ENCODE measurements at places on chromosomes 1 and 21.

DNA sequence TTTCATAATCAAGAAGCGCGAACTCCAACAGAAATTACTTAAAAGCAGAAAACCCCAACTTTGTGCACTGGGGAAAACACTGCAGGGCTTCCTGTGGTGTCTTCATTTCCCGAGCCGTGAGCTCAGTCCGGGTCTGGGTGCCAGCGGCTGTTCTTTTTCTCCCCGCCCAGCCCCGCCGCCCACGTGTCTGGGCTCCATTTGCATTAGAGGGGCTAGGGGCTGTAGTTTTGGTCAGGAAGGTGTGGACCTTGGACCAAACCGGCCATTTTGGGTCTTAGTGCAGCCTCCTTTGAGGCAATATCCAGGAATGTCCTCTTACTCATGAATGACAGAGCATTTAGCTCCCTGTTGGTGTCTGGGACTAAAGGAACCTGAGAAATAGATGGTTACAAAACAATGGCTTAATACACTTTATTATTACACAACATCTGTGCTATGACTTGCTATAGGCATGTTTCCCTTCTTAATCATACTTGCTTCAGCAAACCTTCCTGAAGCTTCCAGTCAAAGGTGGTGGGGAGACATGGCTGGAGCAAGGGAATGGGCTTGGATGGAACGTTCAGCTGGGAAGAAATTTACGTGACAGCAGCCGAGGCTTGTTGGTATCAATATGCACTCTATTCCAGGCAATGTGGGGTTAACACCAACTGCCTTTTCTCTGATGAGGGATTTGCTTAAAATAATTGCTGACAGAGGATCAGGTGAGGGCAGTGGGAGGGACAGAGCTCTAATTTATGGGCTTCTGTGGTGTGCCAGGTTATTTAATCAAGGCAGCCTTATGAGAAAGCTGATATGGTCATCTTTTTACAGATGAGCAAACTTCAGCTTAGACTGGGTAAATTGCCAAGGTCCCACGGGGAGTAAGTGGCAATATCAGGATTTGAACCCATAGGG is 1.1 kb downstream of the AGTRAP start:
- no peak for DNase-seq

GRCh38 chr1:189859385-189859977 is 618.2 kb downstream of the BRINP3 start:
- DNase-seq, result no peak

- no peak for DNase-seq
Measured at GRCh38 chr1:25100151-25100833, 132.0 kb downstream of the SYF2 start.

DNA sequence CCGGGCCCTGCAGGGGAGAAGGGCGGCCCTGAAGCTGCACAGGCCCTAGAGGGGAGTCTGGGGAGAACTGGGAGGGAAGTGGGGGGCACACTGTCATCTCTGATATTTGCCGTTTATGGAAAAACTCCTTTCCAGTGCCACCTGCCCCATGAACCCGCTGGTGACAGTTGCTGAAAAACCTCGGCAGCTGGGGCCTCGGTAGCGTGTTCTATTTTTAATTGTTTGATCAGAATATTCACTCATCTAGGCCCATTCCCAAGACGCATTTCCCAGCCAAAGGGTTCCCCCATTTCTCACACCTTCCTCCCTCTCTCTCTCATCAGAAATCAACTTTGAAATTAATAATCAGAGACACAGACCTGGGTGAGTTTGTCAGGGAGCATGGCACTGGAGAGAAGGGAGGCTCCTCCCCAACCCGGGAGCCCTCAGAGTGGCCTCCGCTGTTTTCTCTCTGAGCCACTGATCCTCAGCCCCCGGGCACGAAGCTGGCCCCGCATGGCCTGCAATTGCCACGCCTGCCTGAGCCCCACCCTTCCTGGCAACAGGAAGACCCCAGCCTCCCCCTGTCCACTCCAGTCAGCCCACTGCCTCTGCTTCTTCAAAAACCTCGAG is 111.1 kb downstream of the CASZ1 start:
- DNase-seq, result no peak

- DNase-seq, result no peak
Measured at GRCh38 chr1:230819976-230820375, 48.3 kb downstream of the C1orf198 start.

- DNase-seq, result no peak
Measured at GRCh38 chr1:244044423-244044822, 6.7 kb upstream of the ZBTB18 start.

- DNase-seq, result no peak
Measured at GRCh38 chr1:28601696-28602095, 9.6 kb downstream of the RAB42 start.

DNA sequence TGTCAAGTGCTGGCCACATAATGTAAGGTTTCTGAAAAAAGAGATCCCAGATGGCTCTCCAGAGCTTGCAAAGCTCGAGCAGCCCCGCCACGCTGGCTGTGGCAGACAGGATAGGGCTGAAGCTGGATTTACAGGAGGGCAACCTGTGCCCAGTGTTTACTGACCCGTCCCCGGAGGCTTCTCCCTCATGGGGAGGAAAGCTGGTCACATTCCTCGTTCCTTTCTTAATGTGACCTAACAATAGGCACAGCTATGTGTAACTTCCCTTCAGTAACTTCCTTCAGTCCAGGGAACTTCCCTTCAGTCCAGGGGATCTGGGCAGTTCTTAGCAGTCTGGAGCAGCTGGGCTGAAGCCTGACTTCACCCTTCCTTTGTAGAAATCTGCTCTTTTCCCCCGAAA is 7.7 kb downstream of the SLFNL1 start:
- no peak for DNase-seq

GRCh38 chr1:173297798-173298391 is 90.8 kb upstream of the TNFSF4 start:
- no peak for DNase-seq

- DNase-seq, result no peak
Measured at GRCh38 chr1:70146488-70146887, 58.9 kb downstream of the LRRC40 start.

DNA sequence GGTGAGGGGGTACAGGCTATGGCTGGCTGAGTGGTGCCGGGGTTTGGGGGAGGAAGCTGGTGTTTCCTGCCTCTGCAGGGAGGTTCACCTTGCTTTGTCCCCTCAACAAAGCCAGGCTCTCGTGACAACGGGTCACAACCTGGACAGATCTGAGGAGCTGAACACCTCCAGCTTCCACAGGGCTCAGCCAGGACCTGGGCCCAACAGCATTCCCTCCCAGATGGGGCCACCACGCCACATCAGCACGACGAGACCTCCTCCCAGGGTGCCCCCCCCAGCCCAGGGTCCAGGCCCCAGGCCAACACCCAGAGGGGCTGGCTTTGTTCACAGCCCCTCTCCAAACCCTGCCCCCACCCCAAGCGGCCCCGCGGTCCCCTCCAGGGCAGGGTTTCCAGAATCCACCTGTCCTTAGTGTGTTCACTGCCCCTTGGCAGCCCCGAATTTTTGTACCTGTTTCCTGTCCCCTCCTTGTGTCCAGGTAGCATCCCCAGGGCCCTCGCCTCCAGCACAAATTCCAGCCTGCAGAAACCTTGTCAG is 34.7 kb downstream of the UBE2G2 start:
- DNase-seq, result no peak

DNA sequence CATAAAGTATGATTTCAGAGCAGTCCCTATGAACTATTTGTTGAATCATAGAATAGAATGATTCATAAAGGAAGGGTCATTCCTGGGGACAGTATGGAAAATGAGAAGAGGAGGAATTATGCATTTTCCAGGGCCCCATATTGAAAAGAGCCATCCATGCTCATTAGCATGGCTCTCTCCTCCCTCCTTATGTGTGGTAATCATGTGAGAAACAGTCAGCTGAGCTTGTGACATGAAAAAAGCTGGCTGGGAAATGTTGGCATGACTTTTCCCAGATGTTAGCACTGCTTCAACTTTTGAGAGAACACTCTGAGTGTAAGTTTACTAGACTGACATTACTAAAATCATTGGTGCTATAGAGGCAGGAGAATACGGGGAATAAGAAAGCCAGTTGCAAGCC is 16.1 kb downstream of the TRIM67 start:
- no peak for DNase-seq

DNA sequence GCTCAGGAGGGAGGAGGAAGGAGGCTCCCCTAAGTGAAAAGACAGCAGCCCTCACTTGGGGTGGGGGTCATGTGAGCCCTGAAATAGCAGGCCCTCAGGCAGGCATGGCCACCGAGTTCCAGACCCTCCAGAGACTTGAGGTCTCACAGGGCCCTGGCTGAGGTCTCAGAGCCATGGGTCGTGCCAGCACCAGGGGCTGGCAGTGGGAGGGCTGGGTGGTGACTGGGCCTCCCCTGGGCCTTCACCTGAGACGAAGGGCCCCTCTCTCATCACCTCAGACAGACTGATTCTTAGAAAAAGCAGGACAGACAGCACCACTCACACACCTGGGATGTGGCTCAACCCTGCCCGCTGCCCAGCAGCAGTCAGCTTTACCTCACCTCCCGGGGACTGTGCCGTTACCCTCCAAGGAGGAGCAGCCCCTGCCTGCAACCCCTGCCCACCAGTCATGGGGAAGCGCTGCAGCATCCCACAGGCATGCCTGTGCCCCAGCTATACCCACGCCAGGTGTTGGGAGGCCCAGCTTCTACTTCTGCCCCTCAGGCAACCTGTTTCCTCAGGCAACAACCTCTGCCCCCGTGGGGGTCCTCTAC is 42.6 kb upstream of the LRP8 start:
- DNase-seq, result peak; percentile 35

DNA sequence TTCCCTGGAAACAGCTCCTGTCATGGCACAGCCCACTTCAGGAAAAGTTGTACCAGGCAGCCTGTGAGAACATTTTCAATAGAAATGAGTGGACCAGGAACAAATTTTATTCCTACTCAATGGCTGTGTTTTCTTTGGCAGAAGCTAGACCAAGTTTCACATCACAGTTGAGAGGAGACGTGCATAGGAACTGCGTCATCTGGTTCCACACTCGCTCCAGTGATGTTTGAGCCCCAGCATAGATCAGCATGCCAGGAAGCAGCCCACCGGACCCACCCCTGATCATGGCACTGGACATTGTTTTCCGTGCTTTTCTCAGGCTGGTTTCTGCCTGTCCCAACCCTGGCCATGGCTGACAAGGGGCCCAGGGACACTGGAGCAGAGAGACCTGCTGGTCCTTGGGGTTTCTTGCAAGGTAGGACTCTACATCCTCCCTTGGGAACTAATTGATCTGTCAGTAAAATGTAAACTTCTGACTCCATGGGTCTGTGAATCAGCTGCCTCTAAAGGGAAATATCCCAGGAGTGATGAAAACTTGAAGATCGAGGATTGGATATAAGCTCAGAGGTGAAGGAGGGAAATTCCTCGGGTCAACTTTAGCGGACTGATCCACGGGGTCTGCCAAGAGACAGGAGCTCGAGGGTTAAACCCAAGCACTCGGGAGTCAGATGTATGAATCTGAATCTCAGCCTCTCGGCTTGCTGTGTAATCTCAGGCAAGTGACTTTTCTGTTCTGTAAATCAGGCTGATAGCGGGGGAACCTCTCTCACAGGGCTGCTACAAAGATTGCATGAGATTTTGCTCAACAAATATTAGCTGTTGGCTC is 35.7 kb downstream of the NEK2 start:
- DNase-seq, result no peak

DNA sequence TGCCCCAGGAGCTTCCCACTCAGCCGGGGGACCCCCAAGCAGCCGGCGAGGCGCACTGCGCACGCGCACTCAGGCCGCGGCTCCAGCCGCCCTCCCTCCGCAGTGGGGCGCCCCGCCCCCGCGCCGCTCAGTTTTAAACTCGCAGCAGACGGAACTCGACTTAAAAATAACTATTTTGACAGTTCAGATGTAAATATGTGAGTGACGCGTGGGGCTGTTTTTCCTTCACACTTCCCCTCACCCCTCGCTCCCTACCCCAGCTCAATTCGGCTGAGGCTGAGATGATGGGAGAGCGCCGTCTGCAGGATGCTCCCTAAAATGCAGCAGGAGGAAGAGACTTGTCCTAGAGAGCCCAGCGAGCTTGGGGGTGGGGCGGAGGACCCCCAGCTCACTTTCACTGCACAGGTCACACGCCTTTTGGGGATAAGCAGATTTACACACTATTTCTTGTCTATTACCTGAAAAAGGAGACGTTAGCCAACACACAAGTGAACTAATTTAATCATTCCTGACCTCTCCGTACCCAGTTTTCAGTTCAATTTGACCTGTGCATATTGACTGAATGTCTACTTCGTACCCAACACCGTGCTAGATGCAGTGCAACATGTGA is 8.9 kb upstream of the LEMD1 start:
- no peak for DNase-seq

DNA sequence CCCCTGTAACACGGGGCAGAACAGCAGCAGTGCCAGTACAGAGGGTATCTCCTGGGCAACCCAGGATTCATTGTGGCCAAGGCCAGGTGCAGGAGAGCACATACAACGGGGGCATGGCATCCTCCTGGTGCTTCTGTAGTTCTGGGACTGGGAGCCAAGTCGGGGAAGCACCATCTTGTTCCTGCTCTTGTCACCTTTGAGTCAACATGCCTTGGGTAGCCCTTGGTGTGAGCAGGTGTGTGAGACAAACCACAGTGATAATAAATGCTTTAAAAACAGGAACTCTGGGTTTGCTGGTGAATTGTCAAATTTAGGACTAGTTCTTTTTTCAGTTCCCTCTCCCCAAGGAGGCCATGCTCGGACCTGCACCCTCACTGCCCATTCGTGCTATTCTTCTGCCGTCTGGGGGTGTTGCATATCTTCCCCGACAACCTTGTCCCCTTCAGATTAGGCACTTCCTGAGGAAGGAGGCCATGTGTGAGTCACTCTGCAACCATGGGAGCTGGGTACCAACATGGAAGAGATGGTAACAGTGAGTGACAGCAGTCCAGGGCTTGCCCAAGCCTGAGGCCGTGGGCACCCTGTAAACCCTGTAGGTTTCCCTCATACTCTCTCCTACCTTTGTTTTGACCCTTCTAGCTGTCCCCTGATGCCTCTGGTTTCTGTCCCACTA is 150.2 kb downstream of the GRIK3 start:
- peak; percentile 16 for DNase-seq

GRCh38 chr1:4462831-4463484 is 191.5 kb upstream of the AJAP1 start:
- no peak for DNase-seq

DNA sequence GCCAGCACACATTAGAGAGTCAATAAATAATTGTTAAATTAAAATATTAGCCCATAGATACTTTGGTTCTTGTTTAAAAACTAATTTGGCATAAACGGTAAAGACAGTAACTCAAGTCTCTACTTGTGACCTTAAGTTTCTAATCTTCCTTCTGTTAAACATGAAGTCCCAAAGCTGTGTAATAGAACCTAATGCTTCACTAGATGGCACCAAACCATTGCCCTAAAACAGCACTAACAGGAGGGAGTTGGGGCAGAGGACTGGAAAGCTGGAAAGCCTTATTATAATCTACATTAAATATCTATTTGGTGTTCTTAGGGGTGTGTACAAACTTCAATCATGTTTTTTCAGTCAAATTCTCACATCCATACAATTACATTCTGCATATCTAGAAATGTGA is 176.7 kb downstream of the OLFM3 start:
- no peak for DNase-seq

GRCh38 chr1:94620345-94621031 is 78.9 kb upstream of the F3 start:
- DNase-seq, result no peak

GRCh38 chr1:93612510-93612909 is 69.1 kb downstream of the BCAR3 start:
- DNase-seq, result no peak
